ENCODE measurements at places on chromosomes 11 and 22.
A peak's percentile ranks its signal among the peaks of the same experiment; 100 is the strongest.

DNA sequence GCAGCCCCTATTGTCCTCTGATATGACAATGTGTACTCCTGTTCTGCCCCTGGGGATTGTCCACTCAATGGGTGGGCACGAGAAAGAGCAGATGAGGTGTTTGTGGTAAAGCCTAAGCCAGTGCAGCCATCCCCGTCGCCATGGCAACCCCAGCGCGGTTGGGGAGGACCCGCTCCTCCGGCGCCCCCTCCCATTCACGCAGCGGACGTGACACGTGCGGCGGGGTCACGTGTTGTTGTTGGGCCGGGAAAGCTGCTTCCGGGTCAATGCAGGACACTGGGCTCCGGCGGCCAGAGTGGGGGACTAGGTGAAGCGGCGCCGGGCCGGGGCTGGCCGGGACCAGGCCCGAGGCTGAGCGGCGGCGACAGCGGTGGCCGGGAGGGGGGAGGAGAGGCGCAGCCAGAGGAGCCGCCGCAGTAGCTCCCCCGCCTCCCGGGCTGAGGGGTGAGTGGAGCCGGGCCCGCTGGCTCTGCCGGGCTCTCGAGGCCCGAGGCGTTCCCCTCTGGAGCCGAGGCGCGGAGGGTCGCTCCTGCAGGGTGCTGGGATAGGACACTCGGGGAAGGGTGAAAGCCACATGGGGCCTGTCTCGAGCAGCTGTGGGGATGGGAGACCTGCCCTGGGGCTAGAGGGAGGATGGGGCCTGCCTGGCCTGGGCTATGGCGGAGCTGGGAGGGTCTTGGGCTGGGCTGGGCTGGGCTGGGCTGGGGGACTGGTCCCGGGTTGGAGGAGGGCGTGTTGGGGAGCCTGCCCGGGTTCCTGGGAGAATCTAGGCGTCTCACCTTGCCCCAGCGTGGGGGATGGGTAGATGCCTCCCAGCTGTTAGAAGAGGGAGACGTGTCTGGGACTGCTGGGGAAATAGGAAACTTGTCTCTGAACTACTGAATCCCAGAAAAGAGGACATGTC, at the start of gene TBCEL:
TBCEL (plus strand) TSS at position 255 of the 904 bp plus-strand sequence. CDS start 21,589 bp downstream, outside the sequence.
- DNase-seq = peak; percentile 91

DNA sequence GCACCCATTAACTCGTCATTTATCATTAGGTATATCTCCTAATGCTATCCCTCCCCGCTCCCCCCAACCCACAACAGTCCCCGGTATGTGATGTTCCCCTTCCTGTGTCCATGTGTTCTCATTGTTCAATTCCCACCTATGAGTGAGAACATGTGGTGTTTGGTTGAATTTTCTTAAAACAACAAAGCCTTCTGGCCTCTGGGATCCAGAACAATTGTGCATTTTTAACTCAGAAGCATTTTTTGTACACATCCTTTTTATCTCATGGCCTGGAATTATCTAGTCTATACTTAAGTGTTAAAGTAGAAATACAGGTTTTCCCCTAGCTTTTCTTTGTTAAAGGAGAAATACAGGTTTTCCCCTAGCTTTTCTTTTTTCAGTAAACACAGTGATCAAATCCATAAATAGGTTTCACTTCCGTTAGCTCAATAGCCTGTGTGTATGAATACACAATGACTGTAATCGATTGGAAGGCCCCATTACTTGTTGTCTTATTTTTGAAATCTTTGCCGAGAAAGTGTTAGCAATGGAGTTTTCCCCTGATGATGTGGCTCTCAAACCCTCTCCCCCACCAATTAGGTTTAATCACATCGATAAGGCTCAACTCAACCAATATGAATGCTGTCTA, 125.6 kb upstream of the PITPNB start:
- DNase-seq = no peak

GRCh38 chr11:22957786-22958185, 97.5 kb upstream of the CCDC179 start:
- peak; percentile 99 for DNase-seq

DNA sequence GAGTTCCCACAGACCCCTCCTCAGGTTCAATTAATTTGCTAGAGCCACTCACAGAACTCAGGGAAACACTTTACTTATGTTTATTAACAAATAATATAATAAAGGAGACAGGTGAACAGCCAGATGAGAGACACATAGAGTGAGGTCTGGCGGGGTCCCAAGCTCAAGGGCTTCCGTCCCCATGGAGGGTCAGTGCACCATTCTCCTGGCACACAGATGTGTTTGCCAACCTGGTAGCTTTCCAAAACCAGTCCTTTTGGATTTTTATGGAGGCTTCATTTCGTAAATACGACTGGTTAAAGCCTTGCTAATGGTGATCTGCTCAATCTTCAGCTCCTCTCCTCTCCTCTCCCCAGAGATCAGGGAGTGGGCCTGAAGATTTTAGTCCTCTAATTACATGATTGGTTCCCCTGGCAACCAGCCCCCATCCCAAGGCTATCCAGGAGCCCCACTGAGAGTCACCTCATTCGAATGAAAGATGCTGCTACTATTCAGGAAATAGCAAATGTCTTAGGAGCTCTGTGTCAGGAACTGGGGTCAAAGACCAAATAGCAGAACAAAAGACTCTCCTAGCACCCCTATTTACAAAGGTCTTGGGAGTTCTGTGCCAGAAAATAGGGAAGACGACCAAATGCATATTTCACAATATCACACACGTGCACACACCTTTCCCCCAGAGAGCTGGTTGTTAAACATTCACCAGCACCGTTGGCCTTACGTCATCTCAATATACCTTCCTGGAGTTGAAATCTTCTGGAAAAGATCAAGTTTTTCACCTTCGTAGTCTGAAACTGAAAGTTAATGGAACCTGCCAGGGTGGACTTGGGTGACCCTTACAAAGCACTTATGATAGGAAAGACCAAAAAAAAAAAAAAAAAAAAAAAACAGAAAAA, 23.8 kb upstream of the CAPRIN1 start:
- peak; percentile 79 for DNase-seq

DNA sequence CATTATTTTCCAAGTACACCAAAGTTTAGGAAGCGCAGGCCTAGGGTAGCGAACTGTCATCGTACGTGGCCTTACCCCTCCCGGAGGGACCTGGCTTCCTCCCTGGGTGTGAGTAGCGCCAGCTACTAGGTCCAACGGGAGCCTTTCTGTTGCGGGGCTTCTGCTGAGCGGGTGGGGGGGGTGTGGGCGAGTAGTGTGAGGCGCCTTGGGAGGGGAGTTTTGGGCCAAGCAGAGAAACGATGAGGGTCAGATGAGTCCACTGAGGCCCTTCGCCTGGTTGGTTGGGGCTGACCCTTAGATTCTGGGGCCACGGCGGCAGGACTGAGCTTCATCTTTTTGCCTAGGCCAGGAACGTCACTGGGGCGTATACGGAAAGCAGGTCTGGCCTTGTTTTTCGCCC, 868 bp downstream of the TEF start:
- DNase-seq = no peak

GRCh38 chr11:116930177-116930576, 92.8 kb upstream of the APOA1 start:
- DNase-seq = no peak

DNA sequence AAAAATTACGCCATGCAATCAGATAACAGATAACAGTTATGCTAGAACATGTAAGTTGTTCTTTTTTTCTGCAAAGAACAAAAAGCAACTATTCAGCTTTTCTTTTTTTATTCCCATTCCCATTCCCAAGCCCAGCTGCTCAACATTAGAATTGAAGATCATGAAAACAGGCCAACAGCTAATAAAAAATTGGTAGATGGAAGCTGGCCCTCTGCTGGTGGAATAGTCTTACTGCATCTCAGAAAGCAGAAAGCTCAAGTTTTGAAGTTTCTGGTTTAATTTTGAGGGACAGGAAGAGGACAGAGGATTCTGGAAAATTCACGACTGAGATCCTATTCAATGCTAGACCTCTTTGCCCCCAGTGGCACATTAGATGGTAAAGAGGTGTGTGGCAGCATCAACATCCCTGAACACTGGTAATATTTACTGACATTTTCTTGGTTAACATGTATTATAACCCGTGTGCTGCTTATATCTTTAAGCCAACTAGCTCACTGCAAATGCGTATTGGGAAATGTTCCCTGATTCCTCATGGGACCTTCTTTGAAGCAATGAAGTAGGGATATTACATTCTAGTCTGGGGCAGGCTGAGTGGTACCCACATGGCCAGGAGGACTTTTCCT, 591.2 kb downstream of the OPCML start:
- DNase-seq = peak; percentile 27

DNA sequence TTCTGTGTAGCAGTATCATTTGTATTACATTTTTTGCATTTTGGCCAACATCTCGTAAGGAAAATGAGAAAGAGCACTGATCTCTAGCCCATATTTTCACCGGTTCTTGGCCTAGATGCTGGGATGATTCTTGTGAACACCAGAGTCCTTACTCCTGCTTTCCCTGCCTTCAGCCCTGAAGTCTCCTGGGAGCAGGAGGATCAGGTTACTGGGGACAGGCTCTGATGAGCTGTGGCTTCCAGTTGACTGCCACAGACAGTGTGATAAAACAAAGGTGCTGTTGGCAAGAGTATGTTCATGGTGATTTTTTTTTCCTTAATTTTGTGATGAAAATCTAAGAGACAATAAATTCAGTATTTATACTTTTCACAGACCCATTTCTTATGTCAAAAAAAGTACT, 34.2 kb upstream of the ADSL start:
- DNase-seq = no peak
